T-cell (primary cell): ENCODE measurements at places on chromosomes 1 and 21. TPM values are rescaled to one million over a fixed set of nuclear protein-coding genes. Genes with fewer than 3 reads are reported as not detected.

HOOK1 gene
- total RNA-seq, result 16.0 TPM

DNA sequence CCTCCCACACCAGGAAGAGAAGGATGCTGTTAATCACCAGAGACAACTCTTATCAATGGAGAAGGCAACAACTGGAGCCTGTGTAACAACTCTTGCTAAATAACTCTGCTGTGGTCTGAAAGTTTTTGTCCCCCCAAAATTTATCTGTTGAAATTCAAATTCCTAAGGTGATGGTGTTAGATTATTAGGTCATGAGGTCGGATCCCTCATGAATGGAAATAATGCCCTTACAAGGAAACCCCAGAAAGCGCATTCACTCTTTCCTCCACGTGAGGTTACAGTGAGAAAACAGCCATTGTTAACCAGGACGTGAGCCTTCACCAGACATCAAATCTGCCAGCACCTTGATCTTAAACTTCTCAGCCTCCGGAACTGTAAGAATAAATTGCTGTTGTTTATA lies 141.9 kb upstream of the CXADR start:
- no peaks in the 10 kb centered on the region for H3K36me3 ChIP-seq
- H3K4me3 ChIP-seq, result no peak overlapping the region
- no peak for DNase-seq
- no peak overlapping the region for H3K27ac ChIP-seq
- no peaks in the 10 kb centered on the region for H3K4me1 ChIP-seq

FCRL3 gene
- total RNA-seq, result 13.6 TPM

DNA sequence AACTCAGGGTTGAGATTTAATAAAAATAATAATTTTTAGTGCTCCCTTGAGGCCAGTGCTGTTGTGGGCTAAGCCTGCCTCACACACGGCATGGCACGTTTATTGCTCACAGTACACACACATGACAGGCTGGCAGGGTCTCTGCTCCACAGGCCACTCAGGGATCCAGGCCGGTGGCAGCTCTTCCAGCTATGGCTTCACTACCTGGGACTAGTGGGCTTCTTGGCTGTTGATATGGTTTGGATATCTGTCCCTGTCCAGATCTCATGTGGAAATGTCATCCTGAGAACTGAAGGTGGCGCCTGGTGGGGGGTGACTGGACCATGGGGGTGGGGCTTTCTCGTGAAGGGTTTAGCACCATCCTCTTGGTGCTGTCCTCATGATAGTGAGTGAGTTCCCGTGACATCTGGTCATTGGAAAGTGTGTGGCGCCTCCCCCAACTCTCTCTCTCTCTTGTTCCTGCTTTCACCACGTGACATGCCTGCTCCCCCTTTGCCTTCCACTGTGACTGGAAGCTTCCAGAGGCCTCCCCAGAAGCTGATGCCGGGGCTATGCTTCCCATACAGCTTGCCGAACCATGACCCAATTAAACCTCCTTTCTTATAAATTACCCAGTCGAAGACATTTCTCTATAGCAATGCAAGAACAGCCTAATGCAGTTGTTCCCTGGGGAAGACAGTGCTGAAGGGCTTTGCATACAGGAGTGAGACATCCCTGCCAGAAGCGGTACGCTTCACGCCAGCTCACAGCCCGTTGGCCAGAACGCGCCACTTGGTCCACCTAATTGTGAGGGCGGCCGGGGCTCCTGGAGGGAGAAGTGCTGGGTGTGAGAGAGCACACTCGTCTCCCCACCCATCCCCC lies 226.9 kb upstream of the C1orf174 start:
- H3K27me3 ChIP-seq, result peaks cover 7% of the 10 kb centered on the region
- H3K27ac ChIP-seq, result no peak overlapping the region
- no peak for DNase-seq
- no peaks in the 10 kb centered on the region for H3K4me1 ChIP-seq

DNA sequence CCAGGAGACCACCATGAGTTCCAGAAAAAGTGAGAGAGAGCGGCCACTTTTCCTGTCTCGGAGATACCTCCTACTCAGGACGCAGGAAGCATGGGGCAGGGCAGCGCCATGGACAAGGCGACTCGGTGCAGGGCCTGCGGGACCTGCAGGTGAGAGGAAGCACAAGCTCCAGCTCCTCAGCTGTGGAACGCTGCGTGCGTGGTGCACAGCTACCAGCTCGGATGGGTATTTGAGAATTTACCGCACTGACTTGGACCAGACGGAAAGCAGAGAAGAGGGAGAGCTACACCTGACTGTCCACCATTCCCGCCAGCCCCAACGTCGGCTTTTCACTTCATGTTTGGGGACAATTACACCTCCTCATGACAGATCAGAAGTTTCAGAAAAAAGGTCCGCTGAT lies 8.2 kb upstream of the CDK11A start:
- H3K27me3 ChIP-seq, result no peaks in the 10 kb centered on the region
- no peak overlapping the region for H3K27ac ChIP-seq
- no peaks in the 10 kb centered on the region for H3K36me3 ChIP-seq

GBP6 gene
- 0.13 TPM for total RNA-seq

GRCh38 chr1:26049531-26050247 lies 3.8 kb upstream of the SLC30A2 start:
- H3K4me1 ChIP-seq, result peaks cover 9% of the 10 kb centered on the region
- H3K27me3 ChIP-seq, result peaks cover 9% of the 10 kb centered on the region
- H3K4me3 ChIP-seq, result no peak overlapping the region
- DNase-seq, result no peak
- no peaks in the 10 kb centered on the region for H3K36me3 ChIP-seq

GRCh38 chr1:170791941-170792340 lies 128.0 kb downstream of the PRRX1 start:
- peaks cover 2% of the 10 kb centered on the region for H3K27me3 ChIP-seq
- DNase-seq, result no peak
- no peaks in the 10 kb centered on the region for H3K36me3 ChIP-seq
- H3K4me1 ChIP-seq, result no peaks in the 10 kb centered on the region

- H3K36me3 ChIP-seq, result no peaks in the 10 kb centered on the region
- H3K27ac ChIP-seq, result no peak overlapping the region
- peaks cover 5% of the 10 kb centered on the region for H3K4me1 ChIP-seq
- DNase-seq, result no peak
- H3K27me3 ChIP-seq, result peaks cover 43% of the 10 kb centered on the region
Observed at GRCh38 chr1:22414244-22414751, 37.4 kb upstream of the ZBTB40 start.

DNA sequence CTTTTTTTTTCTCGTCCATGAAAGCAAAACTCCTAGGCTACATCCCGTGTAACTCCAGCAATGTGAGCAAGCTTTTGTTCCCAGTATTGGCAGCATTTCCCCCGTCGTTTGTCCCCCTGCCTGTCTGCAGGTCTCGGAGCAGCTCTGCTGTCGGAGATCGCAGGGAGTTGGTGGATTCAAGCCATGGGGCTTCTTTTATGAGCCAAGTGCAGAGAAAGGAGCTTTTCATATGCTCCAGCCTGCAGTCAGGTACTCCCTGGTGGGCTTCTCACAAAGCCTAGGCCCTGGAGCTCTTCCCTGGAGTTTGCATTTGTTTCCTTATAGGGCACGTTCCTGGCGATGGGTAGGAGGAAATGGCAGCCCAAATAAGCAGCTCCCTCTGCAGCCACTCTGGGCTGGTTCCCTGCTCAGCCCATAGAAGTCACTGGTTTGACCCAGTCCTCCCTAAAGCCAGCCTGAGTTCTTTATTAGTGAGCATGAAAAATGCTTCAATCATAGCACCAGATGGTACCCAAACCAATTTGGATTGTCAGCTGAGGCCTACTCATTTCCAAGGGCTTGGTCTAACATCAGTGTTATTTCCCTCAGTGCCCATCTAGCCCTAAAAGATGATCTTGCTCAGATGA lies 78.3 kb downstream of the NUF2 start:
- H3K36me3 ChIP-seq, result no peaks in the 10 kb centered on the region
- H3K27me3 ChIP-seq, result peaks cover 11% of the 10 kb centered on the region
- no peak overlapping the region for H3K27ac ChIP-seq
- no peak for DNase-seq
- no peaks in the 10 kb centered on the region for H3K4me1 ChIP-seq

DNA sequence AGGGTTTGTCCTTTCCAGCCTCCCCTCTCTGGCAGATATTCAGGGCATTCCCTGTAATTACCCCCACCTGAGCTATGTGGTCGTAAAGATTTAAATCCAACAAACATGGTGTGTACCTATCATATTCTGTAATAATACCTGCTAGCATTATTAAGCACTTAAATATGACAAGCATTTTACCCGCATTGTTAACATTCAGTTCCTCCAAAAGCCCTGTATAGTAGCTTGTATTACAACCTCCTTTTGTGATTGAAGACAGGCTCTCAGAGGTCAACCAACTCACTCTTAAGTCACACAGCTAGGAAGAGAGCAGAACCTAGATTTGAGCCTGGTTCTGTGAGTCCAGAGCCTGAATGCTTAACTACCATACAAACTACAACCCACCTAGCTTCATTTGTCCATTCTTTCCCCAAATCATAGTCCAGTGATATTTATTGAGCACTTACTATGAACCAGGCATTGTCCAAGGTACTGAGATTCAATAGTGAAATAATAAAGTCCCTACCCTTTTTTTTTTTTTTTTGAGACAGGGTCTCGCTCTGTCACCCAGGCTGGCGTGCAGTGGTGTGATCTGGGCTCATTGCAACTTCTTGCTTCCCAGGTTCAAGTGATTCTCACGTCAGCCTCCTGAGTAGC lies 13.8 kb upstream of the KDM4A start:
- no peak overlapping the region for H3K27ac ChIP-seq
- no peak overlapping the region for H3K4me3 ChIP-seq
- no peak for DNase-seq

S100A12 gene
- total RNA-seq, result not detected

- H3K4me1 ChIP-seq, result peaks cover 17% of the 10 kb centered on the region
- no peaks in the 10 kb centered on the region for H3K27me3 ChIP-seq
- DNase-seq, result no peak
- no peaks in the 10 kb centered on the region for H3K36me3 ChIP-seq
- H3K27ac ChIP-seq, result no peak overlapping the region
- H3K4me3 ChIP-seq, result no peak overlapping the region
Observed at GRCh38 chr1:226829105-226829504, 41.3 kb upstream of the PSEN2 start.

DNA sequence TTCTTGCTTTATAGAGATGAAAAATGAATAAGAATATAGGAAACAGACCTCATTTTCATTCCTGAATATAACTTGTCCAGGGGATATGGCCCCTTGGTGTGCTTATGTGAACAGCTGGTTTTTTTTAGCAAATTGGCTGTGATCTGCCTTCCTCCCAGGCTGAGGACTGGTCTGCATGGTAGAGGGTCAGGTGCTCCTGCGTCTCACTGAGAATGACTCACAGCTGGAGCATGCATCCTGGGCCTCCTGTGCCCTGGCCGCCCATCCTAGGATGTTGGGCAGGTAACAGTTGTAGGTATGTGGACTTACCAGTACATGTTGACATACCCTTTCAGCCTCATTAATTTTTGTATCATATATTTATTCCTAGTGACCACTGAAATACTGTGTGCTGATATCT lies 29.8 kb downstream of the AGT start:
- DNase-seq, result no peak
- H3K27ac ChIP-seq, result no peak overlapping the region
- H3K27me3 ChIP-seq, result no peaks in the 10 kb centered on the region
- H3K36me3 ChIP-seq, result peaks cover 86% of the 10 kb centered on the region

LCE1B gene
- not detected for total RNA-seq

DNA sequence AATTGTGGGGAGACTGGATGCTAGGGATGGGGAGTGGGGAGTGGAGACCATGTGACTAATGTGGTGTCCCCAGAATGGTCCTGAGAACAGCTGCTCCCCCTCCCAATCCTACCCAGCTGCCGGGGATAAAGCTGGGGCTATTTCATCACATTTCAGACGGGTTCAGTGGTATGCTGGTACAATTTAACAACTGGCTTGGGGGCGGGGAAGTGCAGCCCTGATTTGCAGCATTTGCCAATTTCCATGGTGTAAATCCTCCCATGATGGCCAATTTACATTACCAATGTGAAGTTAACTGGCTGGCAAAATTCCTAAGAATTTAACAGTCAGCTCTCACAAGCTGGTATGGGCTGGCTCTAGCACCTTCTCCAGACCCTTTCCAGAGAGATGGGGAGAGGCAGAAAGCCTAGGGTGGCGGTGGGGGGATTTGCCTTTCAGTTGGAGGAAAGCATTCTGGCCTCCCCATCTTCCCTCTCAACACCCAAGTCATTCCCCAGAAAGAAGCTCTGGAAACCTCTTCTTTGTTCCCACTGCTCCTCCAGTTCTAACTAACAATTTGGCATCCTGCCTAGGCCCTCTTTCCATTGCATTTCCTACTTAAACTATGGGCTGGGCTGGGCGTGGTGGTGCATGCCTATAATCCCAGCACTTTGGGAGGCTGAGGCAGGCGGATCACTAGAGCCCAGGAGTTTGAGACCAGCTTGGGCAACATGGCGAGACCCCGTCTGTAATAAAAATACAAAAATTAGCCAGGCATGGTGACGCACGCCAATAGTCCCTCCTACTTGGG lies 11.3 kb upstream of the ADGRB2 start:
- DNase-seq, result no peak
- H3K4me3 ChIP-seq, result no peak overlapping the region
- peaks cover 10% of the 10 kb centered on the region for H3K4me1 ChIP-seq
- no peaks in the 10 kb centered on the region for H3K27me3 ChIP-seq

- DNase-seq, result no peak
- no peaks in the 10 kb centered on the region for H3K36me3 ChIP-seq
- peaks cover 75% of the 10 kb centered on the region for H3K27me3 ChIP-seq
- no peak overlapping the region for H3K4me3 ChIP-seq
- no peak overlapping the region for H3K27ac ChIP-seq
Observed at GRCh38 chr1:90716243-90716551, 905 bp downstream of the BARHL2 start.

GRCh38 chr1:66381621-66382275 lies 152.2 kb upstream of the SGIP1 start:
- H3K4me3 ChIP-seq, result no peak overlapping the region
- no peak for DNase-seq
- H3K27me3 ChIP-seq, result no peaks in the 10 kb centered on the region
- no peak overlapping the region for H3K27ac ChIP-seq
- peaks cover 4% of the 10 kb centered on the region for H3K4me1 ChIP-seq

RGS7 gene
- total RNA-seq, result not detected

DNA sequence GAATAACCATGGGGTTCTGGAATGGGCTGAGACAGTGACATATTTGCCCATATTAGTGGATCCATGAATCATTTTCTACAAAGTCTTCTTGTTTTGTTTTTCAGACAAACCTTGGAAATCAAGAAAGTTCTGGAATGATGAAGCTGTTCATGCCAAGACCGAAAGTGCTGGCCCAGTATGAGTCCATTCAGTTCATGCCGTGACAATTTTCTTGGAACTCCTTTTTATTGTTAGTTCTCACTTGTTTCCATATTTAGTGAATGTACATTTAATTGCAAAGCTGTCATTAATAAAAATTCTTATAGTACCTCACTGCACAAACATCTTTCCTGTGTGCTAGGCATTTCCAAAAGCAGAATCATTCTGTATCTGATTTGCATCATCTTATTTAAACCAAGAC lies 100.6 kb upstream of the KCNJ15 start:
- no peak for DNase-seq
- no peaks in the 10 kb centered on the region for H3K27me3 ChIP-seq
- H3K4me3 ChIP-seq, result no peak overlapping the region
- no peak overlapping the region for H3K27ac ChIP-seq

DNA sequence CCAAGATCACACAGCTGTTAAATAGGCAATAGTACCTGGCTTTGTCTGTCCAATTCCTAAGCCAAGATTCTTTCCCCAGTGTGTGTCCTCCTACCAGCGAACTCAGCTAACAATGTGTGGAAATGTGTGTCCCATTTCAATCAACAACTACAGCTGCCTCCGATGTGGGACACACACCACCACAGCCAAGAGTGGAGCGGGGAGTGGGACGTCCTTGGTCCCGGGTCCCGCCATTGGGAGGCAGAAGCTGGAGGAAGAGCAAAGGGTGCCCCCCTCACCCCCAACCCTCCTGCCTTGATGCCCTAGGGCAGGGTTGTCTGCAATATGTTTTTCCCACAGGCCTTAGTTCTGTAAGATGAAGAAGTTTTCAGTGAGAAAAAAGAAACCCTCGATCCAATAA lies 265.4 kb upstream of the RAB4A start:
- H3K27ac ChIP-seq, result no peak overlapping the region
- no peaks in the 10 kb centered on the region for H3K27me3 ChIP-seq
- H3K4me1 ChIP-seq, result peaks cover 7% of the 10 kb centered on the region
- no peaks in the 10 kb centered on the region for H3K36me3 ChIP-seq
- no peak for DNase-seq
